ENCODE measurements at places on chromosomes 12 and 14. TPM values are rescaled to one million over a fixed set of nuclear protein-coding genes. Genes with fewer than 3 reads are reported as not detected.

The SLC4A8 gene
- total RNA-seq, result 11.4 TPM

The FOXN4 gene
- total RNA-seq, result not detected

The WSCD2 gene
- total RNA-seq, result not detected

The NOP9 gene
- total RNA-seq, result 36.7 TPM

The ASIC1 gene
- total RNA-seq, result 25.4 TPM

The TRPV4 gene
- not detected for total RNA-seq

The STAC3 gene
- total RNA-seq, result 7.5 TPM

The PYGL gene
- total RNA-seq, result not detected

The ACADS gene
- total RNA-seq, result 19.1 TPM

The WIF1 gene
- total RNA-seq, result not detected

The GLIPR1L2 gene
- total RNA-seq, result not detected

The PRH2 gene
- not detected for total RNA-seq

The ANP32D gene
- not detected for total RNA-seq

The C12orf60 gene
- 1.4 TPM for total RNA-seq

The PIWIL1 gene
- not detected for total RNA-seq

The GTF2A1 gene
- 33.6 TPM for total RNA-seq

The DPY19L2 gene
- 1.9 TPM for total RNA-seq

The GPX2 gene
- total RNA-seq, result not detected

The C12orf50 gene
- not detected for total RNA-seq

The B4GALNT1 gene
- 0.99 TPM for total RNA-seq

The TFCP2 gene
- 38.8 TPM for total RNA-seq

The IKZF4 gene
- 19.9 TPM for total RNA-seq

The TAS2R13 gene
- 1.1 TPM for total RNA-seq

The MYF5 gene
- total RNA-seq, result not detected

The TMEM52B gene
- not detected for total RNA-seq

The EML5 gene
- 2.1 TPM for total RNA-seq

The KLRD1 gene
- 7.6 TPM for total RNA-seq

The IL22 gene
- not detected for total RNA-seq

The GLT1D1 gene
- not detected for total RNA-seq

The ITGB7 gene
- total RNA-seq, result 500 TPM

The ACSM4 gene
- total RNA-seq, result not detected

The NELL2 gene
- 47.4 TPM for total RNA-seq

The MAX gene
- total RNA-seq, result 132 TPM

The TAS2R10 gene
- total RNA-seq, result not detected

The PMCH gene
- total RNA-seq, result not detected

The RNU4-1 gene
- total RNA-seq, result 1,409 TPM
